ENCODE measurements at places on chromosomes 12 and 14. TPM values are rescaled to one million over a fixed set of nuclear protein-coding genes. Genes with fewer than 3 reads are reported as not detected.

The HOXC12 gene
- 0.04 TPM for polyA plus RNA-seq

DNA sequence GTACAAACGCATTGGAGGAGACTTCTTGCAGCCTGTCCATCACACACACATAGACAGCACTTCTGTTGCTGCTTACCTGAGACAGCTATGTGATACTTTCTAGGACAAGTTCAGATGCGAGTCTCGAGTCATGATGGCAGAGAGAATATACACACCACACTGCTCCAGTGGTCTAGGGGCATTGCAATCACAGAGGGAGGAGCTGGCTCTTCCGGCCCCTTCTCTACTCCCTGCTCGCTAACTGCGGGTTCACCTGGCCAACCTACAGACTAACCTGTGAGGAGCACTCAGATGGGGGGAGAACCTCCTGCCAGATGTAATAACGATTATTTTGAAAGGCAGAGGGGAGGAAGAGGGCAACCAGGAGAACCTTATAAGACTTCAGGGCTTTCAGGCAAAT lies 30.7 kb downstream of the EMP1 start:
- DNase-seq = no peak

The NFE2 gene
- 0.34 TPM for polyA plus RNA-seq

GRCh38 chr12:110245369-110245772 lies 35.7 kb upstream of the ATP2A2 start:
- DNase-seq = no peak

The KCNMB4 gene
- polyA plus RNA-seq = 5.1 TPM

DNA sequence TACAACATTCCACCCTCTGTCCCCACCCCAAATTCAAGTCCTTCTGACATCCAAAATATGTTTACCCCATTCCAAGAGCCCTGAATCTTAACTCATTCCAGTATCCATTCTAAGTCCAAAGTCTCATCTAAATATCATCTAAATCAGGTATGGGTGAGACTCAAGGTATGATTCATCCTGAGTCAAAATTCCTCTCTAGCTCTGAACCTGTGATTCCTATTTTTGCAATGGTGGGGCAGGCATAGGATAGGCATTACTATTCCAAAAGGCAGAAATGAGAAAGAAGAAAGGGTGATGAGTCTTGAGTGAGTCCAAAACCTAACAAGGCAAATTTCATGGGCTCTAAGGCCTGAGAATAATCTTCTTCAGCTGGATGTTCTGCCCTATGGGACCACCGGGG lies 140.3 kb upstream of the FAR2 start:
- DNase-seq = no peak

Measured in urinary bladder (tissue), 4 donors.